ENCODE measurements at places on chromosomes 13 and 19. TPM values are rescaled to one million over a fixed set of nuclear protein-coding genes. Genes with fewer than 3 reads are reported as not detected.

The FARP1 gene
- 19.3 TPM for total RNA-seq

The CTU1 gene
- total RNA-seq, result 23.4 TPM

The ZNF729 gene
- total RNA-seq, result not detected

The LRRC8E gene
- 9.9 TPM for total RNA-seq

The FAM216B gene
- total RNA-seq, result not detected

The RASIP1 gene
- total RNA-seq, result 17.6 TPM

The GDF15 gene
- 30.3 TPM for total RNA-seq

The KIR2DL4 gene
- not detected for total RNA-seq

The USP12 gene
- 11.6 TPM for total RNA-seq

The IGFL4 gene
- total RNA-seq, result not detected
